ENCODE measurements at places on chromosomes 6 and 20.

DNA sequence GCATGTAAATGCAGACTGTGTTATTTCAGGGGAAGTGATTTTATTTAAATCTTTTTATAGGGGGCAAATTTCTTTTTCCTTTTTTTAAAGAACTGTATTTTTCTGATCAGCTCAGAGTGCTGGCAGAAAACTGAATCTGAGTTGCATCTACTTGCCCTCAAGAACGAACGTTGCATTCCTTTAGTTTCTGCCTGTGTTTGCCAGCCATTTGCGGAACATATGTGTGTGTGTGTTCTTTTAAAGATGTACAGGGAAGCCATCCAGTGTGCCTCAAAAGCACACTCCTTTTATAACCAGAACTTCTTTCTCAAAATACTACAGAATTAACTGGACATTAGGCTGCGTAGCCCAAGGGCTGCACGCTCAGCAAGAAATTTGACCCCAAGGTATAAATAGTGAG is 25.8 kb upstream of the INSM1 start:
- no peak for ATAC-seq

DNA sequence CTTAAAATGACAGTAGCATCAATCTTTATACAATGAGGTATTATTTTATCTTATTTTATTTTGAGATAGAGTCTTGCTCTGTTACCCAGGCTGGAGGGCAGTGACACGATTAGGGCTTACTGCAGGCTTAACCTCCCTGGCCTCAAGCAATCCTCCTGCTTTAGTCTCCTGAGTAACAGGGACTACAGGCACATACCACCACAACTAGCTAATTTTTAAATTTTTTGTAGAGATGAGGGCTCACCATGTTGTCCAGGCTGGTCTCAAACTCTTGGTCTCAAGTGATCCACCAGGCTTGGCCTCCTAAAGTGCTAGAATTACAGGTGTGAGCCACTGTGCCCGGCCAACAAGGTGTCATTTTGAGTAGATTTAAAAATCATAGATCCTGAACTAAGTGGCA is 125.9 kb downstream of the PDSS2 start:
- no peak for ATAC-seq

DNA sequence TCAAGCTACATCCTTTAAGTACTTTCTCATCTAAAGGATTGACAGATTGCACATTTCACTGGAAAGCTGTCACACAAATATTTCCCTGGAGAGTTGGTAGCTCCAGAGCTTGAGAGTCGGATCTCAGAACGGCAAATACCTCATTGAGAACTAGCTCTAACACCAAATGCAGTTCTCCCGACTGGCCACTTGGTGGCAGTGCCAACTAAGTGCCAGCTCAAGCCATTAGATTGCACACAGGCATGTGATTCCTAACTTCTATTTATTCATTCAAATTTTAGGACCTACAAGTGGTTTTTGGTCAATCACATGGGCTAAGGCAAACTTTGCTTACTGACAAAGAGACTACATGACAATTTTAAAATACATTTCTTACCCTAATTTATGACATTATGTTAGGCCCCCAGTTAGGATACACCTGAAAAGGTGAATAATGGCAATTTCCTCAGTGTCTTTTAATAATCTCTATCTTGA is 7.9 kb upstream of the MCHR2 start:
- no peak for ATAC-seq

GRCh38 chr20:32484225-32484957 is 100.7 kb downstream of the NOL4L start:
- ATAC-seq, result peak; percentile 21

DNA sequence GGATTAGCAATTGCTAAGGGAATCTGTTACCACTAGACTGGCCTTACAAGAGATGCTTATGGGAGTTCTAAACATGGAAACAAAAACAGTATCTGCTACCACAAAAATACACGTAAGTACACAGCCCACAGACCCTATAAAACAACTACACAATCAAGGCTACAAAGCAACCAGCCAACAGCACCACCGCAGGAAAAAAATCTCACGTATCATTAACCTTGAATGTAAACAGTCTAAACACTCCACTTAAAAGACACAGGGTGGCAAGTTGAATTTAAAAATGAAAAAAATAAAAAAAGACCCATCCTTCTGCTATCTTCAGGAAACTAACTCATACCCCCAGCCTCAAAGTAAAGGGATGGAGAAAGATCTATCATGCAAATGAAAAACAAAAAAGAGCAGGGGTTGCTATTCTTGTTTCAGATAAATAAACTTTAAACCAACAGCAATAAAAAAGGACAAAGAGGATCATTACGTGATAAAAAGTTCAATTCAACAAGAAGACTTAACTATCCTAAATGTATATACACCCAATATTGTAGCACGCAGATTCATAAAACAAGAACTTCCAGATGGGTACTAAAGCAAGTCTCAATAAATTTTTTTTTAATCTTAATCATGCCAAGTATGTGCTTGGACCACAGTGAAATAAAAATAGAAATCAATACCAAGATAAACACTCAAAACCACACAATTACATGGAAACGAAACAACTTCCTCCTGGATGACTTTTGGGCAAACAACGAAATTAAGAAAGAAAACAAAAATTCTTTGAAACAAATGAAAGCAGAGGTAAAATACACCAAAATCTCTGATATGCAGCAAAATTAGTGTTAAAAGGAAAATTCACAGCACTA is 52.3 kb downstream of the RNGTT start:
- ATAC-seq, result no peak

Data from stimulated activated memory B cell treated with anti-CD40 and anti-IgM and Interleukin-4, amounts not matched to agents 10 μg/mL and 1 μg/mL and 100 μg/mL, for 72 hours (primary cell).